HepG2 (cell line): ENCODE measurements at places on chromosomes 6 and 20. TPM values are rescaled to one million over a fixed set of nuclear protein-coding genes. Genes with fewer than 3 reads are reported as not detected.

MAS1L gene
- not detected in 2 replicates for total RNA-seq

CDSN gene
- total RNA-seq = not detected in 2 replicates

ID4 gene
- 0.44 and 0.60 TPM in 2 replicates for total RNA-seq

SLC22A7 gene
- total RNA-seq = 8.6 and 22.6 TPM in 2 replicates

DNA sequence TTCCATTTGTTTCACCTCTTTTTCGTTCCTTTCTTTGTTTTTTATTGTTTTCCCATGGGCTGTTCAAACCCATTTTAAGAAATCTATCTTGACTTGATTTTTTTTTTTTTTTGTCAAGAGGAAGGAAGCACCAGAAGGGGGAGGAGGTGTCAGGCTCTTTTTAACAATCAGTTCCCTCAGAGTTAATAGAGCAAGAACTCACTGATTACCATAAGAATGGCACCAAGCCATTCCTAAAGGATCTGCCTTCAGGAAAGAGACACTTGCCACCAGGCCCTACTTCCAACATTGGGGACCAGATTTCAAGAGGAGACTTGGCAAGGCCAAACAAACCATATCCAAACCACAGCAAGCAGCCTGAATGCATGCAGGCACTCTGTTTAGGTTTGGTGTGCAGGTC, 168.0 kb downstream of the OTOR start:
- H3K27me3 ChIP-seq = no peaks in the 10 kb centered on the region
- H3K36me3 ChIP-seq = no peaks in the 10 kb centered on the region
- H3K4me1 ChIP-seq = no peaks in the 10 kb centered on the region
- no peak overlapping the region for H3K27ac ChIP-seq

- no peak overlapping the region for H3K27ac ChIP-seq
- H3K36me3 ChIP-seq = no peaks in the 10 kb centered on the region
- no peak for DNase-seq
- no peaks in the 10 kb centered on the region for H3K4me1 ChIP-seq
Observed at GRCh38 chr20:58710481-58711265, 18.1 kb downstream of the NPEPL1 start.

DNA sequence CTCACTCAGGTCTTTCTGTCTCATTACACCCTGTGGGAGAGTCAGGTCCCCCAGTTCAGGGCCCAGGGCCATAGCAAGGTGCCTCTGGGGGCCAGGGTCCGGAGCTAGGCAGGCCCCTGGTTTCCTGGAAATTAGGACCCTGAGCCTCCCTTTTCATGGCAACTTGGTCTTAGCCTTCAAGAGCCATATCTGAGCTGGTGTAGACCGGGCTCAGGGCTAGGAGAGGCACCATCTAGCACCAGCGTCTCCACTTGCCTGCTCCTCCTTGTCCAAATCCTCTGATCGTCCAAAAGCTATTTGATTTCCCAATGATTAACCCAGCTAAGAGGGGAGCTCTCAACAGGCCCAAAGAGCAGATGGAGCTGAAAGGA, 5.6 kb downstream of the MDFI start:
- peaks cover 50% of the 10 kb centered on the region for H3K4me1 ChIP-seq
- DNase-seq = no peak
- no peak overlapping the region for H3K27ac ChIP-seq
- no peaks in the 10 kb centered on the region for H3K36me3 ChIP-seq

DNA sequence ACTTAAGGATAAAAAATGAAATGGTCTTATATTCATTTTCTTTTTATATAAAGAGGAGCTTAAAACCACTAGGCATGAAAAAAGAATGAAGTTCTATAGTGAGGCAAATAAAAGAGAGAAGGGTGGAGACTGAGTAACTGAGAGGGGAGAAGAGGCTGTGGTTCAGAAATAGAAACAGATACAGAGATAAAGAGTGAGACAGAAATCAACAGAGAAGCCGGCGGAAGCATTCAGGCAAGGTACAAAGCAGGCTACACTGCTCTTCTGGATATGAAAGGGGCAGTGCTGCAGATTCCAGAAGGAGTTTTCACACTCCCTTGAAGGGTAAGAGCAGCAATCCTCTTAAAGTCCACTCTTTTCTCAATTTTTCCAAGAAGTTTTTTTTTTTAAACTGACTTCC, 29.9 kb downstream of the NFATC2 start:
- H3K27me3 ChIP-seq = no peaks in the 10 kb centered on the region
- H3K36me3 ChIP-seq = peaks cover 14% of the 10 kb centered on the region
- no peak overlapping the region for H3K4me3 ChIP-seq
- no peak overlapping the region for H3K27ac ChIP-seq
- no peak for DNase-seq

DNA sequence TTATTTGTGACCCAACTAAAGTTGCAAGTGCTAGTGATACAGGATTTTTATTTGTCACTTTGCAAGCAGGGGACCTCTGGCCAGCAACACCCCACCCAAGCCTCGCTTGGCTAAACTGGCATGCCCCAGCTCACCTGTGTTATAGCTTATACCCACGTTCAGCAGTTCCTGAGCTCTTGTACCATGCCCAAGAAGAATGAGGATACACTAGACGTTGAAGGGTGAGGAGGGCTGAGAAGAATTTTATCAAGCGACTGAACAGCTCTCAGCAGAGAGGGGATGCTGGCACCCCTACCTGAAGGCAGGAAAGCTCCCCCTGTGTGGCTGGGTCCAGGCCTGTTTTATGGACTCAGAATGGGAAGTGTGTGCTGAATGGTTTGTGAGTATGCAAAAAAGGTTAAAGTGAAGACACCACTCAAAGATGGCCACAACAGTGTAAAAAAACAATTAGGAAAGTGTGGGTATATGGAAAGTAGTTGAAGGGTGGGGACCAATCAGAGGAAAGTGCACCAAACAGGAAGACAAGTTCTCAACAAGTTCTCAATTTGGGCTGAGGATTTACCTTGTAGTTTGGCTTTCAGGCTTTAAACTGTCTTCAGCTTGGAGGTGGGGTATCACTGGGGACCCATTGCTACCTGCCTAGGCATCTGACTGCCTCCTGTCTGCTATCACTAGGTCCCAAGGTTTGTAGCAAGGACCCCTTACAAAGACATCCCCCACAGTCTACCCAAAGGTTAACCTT, 15.0 kb downstream of the BTN2A1 start:
- no peak overlapping the region for H3K4me3 ChIP-seq
- H3K27me3 ChIP-seq = no peaks in the 10 kb centered on the region
- no peak overlapping the region for H3K27ac ChIP-seq
- H3K4me1 ChIP-seq = peaks cover 49% of the 10 kb centered on the region
- H3K36me3 ChIP-seq = peaks cover 8% of the 10 kb centered on the region

GRCh38 chr6:154767003-154767723, 33.9 kb downstream of the SCAF8 start:
- no peak overlapping the region for H3K4me3 ChIP-seq
- no peak for DNase-seq
- H3K27ac ChIP-seq = no peak overlapping the region
- no peaks in the 10 kb centered on the region for H3K27me3 ChIP-seq

DNA sequence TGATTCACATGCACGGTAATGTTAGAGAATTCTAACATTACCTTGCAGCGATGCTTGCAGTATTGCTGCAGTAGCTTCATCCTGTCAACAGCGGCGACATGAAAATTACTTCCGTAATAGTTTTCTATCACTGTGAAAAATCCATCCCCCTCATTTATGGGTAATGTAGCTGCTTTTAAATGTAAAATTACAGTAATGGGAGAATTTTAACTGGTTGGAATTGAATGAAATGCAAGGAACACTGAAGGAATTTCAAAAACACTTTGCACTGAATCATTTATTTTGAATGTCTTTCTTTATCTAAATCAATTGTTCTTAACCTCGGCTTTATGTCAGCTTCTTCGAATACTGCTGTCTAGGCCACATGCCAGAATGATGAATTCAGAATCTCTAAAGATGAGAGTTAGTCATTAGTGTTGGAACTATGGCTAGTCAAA, 102.4 kb upstream of the HIVEP1 start:
- no peak overlapping the region for H3K27ac ChIP-seq
- no peaks in the 10 kb centered on the region for H3K4me1 ChIP-seq
- no peaks in the 10 kb centered on the region for H3K36me3 ChIP-seq
- no peak overlapping the region for H3K4me3 ChIP-seq
- H3K27me3 ChIP-seq = no peaks in the 10 kb centered on the region

DNA sequence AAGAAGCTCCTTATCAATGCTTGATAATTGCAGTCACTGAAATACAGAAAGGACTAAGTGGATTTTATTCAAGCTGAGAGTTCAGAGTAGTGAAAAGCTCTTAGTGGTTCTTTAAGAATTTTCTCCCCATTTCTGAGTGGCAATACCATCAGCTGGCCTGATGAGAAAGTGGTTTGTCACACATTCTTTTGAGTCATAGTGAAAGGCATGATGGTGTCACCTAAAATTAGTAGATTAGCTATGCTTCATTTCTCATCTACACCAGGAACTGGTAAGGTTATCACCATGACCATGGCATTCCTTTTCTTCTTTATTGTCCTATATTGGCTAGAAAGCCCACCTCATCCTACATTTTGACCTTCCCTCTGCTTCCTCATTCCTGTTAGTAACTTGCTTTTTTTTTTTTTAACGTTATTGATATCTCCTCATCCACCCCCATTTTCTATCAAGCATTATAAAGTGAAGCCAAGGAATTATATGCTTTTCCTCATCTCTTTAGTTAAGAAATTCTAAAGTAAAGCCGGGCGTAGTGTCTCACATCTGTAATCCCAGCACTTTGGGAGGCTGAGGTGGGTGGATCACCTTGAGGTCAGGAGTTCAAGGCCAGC, 67.4 kb upstream of the LOC128125822 start:
- H3K27ac ChIP-seq = no peak overlapping the region
- H3K4me1 ChIP-seq = peaks cover 68% of the 10 kb centered on the region
- no peaks in the 10 kb centered on the region for H3K36me3 ChIP-seq
- H3K27me3 ChIP-seq = no peaks in the 10 kb centered on the region
